ENCODE measurements at places on chromosomes 11 and 22.

DNA sequence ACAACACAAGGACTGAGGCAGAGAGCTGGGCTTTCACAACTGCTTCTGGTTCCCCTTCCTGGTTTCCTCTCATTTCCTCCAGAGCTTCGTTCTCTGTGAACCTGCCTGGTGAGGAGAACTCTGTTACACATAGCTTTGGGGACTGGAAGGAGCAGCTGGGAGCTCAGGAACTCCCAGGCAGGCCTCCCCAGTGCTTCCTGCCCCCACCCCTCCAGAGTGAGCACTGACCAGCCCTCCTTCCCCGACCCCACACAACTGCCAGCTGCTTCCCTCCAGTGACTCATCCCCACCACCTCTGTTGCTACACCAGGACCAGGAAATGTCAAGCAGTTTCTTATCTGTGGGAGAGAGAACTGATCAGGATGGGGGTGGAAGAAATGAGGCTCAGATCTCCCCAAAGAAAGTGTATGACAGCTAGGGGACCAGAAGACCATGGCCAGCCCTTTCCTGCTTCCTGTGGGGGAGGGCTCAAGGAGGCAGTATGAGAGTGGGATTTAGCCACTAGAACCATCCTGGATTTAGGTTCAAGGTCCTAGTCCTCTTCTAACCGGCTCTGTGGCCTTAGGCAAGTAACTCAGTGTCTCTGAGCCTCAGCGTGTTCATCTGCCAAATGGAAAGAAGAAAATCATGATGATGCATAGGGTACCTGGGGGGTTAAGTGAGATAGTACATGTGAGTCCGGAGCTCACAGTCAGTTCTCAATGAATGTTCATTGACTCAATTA, 4.5 kb upstream of the TP53I11 start:
- no peak for DNase-seq

GRCh38 chr11:74371269-74372052, 26.8 kb downstream of the PGM2L1 start:
- DNase-seq = no peak

DNA sequence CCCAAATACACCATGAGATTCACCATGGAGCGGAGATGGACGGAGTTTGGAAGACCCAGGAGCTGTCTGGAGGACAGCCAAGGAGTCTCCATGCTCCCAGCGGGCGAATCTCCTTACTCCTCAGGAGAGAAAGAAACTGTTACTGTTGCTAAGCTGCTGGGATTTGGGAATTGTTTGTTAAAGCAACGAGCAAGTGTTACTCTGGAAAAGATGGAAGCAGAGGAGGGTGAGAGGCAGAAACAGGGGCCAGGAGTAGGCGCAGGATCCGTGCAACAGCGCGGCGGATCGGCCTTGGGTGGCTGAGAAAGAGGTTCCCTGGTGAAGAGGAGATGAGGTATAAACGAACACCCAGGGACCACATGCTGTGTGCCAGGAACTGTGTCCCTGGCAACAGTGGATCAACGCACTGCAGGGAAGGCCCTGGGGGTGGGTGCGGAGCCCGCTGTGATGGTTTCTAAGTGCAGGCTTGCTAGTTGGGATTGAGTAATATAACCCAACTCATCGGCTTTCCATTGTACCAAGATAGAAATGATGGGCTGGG, 1436.4 kb downstream of the BRD1 start:
- DNase-seq = no peak

DNA sequence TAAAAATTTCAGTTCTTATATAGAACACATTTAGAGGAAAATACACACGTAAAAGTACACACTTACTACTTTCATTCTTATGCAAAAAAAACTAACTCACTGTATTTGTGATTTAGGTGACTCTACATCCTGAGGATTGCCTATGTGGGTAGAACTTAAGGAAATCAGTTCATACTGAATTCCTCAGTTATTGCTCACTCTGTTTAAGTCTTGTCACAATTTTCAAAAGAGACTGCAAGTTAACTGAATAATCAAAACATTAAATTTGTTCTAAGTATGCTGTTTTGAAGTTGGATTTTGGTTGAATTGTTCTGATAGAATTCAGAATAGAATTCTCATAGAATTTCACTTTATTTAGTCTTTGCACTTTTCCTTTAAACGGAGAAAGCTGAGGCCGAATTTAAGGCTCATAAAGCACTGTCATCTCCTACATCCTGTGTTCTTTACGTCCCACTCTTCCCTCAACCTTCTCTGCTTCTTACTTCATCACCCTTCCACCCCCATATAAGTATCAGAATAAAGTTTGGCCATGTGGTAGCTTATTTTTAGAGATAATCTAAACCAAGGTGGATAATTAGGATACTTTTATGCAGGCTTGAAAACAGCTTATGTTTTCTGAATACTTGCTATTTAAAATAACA, 59.8 kb downstream of the APOL5 start:
- DNase-seq = no peak

DNA sequence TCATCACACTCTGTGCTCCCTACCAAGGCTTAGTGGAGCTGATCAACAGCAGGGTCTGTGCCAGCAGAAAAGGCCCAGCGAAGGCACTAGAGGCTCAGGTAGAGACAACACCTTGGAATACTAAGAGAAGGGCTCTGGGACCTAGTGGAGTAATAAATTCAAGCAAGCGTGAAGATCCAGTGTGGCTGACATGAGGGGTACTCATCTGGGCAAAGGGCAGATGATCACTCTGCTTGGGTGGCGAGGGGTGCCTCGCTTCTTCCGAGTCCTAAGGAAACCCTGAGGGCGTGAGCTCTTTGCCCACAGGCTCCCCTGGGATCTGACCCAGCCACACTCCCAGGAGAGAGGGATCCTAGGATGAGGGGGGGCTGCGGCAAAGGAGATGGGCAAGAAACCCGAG, 3.5 kb upstream of the TPBGL start:
- DNase-seq = no peak

GRCh38 chr22:23622634-23623033, 9.5 kb downstream of the DRICH1 start:
- DNase-seq = no peak

GRCh38 chr11:76380977-76381719, at the start of the genes GVQW3 and THAP12:
GVQW3 (plus strand) TSS chr11:76381323; CDS start chr11:76381829, 506 bp downstream.
THAP12 (minus strand) TSS chr11:76381132; CDS start chr11:76380836, 296 bp downstream.
- DNase-seq = peak; percentile 93

GRCh38 chr11:11620173-11620920, 1.5 kb downstream of the GALNT18 start:
- DNase-seq = peak; percentile 18

GRCh38 chr22:34105461-34106062, 185.3 kb upstream of the LARGE1 start:
- peak; percentile 51 for DNase-seq

GRCh38 chr22:45905924-45906865, 70.8 kb downstream of the WNT7B start:
- no peak for DNase-seq

GRCh38 chr11:39968071-39968470, 1491.4 kb downstream of the LRRC4C start:
- no peak for DNase-seq

DNA sequence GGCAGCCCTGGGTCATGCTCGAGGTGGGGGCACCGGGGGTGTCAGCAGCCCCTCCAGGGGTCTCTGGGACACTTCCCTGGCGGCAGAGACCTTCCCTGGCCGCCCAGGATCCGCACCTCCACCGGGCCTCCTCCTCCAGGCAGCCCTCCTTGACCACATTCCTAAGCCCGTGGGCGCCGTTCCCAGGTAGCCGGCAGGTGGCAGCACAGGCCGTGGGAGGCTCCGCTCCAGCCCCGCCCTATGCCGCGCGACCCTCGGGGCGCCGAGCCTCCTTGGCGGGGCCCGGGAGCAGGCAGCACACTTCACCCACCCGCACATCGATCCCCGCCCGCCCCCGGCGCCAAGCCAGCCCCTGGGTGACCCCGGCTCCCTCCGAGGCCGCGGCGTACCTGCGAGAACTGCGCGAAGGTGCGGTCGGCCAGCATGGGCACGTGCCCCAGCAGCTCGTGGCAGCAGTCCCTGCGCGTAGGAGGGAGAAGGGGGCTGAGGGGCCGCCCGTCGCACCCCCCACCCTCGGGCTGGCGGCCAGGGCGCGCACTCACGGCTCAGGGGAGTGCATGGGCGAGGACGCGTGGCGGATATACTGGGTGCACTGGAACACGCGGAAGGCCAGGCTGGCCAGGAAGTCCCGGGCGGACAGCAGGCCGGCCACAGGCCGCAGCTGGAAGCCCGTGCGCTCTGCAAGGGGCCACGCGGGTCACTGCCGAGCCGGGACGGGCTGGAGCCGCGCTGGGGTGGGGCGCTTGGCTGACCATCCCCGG, 5.3 kb upstream of the INS start:
- DNase-seq = peak; percentile 44

GRCh38 chr11:123474994-123475393, 44.9 kb downstream of the GRAMD1B start:
- no peak for DNase-seq

GRCh38 chr11:122293296-122294023, 177.4 kb upstream of the BLID start:
- no peak for DNase-seq

GRCh38 chr22:37470087-37470445, 16.1 kb downstream of the MFNG start:
- DNase-seq = no peak

DNA sequence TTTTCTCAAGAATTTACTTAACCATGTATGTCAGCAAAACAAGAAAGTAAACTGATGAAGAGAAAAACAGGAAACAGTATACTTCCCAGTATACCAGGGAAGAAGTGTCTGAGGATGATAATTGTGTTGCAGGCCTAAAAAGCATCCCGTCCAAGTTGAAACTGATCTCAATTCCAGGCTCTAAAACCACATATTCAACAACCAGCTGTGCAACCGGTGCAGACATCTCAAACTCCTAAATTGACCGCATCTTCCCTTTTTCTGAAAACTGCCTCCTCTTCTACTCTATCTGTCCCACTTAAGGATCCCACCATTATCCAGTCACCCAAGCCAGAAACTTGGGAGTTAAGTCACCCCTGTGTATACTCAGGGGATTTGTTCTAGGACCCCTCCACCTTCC, 47.2 kb downstream of the CCDC83 start:
- DNase-seq = no peak

DNA sequence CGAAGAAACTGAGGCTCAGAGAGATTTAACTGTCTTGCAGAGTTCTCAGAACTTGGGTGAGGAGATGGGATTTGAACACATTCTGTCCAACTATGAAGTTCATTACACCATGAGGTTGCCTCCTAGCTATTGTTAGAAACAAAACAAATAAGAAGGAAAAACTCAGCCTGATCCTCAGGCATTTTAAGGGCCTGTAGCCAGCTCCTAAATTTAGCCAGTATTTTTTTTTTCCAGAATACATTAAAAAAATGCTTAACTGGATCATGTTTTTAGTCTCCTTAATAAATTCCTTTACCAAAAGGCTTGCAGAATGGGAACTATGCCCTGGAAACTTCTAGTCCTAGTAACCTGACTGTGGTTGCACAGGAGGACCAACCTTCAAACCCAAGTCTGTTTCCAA, 212.0 kb downstream of the CSNK2A3 start:
- no peak for DNase-seq

GRCh38 chr11:442611-443081, 835 bp upstream of the ANO9 start:
- no peak for DNase-seq

GRCh38 chr11:84480131-84480530, 1147.0 kb downstream of the DLG2 start:
- DNase-seq = no peak

DNA sequence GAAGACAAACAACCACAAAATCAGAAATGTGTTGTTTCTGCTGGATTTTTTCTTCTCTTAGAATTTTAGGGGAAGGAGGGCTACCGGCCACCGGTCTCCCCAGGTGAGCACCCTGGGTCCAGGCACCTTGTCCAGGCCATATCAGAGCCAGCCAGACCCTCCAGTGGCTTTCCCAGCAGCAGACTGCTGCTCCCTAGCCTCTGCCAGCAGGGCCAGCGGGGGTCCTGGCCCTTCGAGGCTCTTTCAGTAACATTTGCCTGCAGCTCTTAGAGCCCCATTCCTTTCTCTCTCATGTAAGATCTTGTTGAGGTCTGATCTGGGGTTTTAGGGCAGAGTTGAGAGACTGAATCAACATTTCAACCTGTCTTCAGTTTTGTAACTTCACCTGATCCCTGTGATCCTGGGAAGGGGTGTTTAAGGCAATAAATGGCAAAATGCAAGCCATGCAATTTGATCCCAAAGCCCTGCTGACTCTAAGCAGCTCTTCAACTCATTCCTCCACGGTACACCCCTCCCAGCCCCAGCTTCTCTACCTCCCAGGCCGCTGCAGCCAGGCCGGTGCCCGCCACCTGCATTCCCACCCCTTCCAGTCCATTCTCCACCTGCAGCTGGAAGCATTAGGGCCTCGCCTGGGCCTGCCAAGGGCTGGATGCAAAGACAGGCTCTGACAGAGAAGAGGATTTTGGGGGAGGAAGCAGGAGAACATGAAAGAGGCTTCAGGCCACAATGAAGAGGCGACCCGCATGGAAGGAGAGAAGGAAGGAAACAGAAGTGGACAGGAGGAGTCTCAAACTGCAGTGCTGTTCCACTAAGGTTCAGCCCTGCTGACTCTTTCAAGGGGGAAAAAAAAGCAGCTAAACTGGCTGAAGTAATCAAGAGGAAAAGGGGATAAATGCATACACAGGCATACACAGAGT, 113.0 kb upstream of the FGF3 start:
- no peak for DNase-seq

DNA sequence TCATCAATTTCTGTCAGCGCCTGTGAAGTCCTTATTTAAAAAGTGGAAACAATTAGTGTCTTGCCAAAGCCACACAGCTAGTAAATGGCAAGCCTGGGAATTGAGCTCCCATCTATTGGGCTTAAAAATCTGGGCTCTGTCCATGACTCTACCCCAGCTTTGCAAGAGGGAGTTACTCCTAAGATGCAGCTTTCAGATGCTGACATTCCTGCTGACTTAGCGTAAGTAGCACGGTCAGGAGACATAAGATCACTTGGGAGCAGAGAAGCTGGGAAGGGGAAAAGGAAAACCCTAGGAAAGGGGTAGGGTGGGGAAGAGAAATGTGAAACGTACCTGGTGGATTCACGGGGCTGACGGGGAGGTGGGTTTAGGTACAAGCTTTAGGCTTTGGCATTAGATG, 36.0 kb upstream of the OR4B1 start:
- DNase-seq = no peak

DNA sequence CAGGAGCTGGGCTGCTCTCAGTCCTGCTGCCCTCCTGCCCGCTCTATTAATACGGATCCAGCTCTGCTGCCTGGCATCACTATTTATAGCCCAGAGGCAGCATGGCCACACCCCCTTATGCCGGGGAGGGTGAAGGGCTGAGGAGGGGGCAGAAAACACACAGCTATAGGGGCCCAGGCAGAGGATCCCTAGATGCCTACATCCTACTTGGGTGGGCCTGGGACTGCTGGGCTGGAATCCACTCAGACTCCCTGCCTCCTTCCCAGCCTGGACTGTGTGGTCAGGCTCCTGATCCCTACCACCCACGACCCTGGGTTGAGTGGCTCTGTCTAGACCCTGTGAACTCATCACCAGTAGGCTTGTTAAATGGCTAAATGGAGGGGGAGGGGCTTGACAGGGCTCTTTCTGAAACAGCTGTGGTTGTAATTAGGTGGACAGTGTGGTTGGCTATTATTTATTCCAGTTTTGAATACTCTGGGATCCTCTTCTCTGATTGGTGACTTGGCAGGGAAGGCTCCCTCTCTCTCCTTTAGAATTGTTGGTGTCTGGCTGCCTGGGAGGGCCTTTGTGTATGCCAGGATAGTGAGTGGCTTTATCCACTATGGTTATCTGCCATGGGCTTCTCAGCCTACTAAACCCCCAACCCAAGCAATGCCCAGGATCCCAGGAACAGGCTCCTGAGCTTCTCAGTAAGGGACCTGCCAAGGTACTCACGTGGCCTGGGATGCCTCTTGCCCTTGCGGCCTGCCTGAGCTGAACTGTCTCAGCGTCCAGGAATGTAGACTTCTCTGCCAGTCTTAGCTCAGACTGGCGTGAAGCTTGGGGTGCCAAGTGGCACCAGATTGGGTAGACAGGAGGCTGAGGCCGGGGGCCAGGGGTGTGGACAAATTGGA, 15.2 kb downstream of the PHLDB1 start:
- DNase-seq = no peak

Data from activated CD4-positive, alpha-beta T cell treated with anti-CD3 and anti-CD28 coated beads, Interleukin-2, amount 50 U/mL, for 48 hours (primary cell).